Activated CD4-positive, alpha-beta T cell treated with anti-CD3 and anti-CD28 coated beads for 36 hours (primary cell): ENCODE measurements at places on chromosomes 3 and 15. TPM values are rescaled to one million over a fixed set of nuclear protein-coding genes. Genes with fewer than 3 reads are reported as not detected.

Gene CP
- not detected for total RNA-seq

Gene HEMK1
- total RNA-seq, result 77.7 TPM

Gene ZBED2
- 313 TPM for total RNA-seq

Gene XIRP1
- 1.4 TPM for total RNA-seq

- no peak overlapping the region for H3K27ac ChIP-seq
- no peaks in the 10 kb centered on the region for H3K27me3 ChIP-seq
- H3K4me3 ChIP-seq, result no peak overlapping the region
- peaks cover under 1% of the 10 kb centered on the region for H3K36me3 ChIP-seq
- no peak for DNase-seq
- peaks cover 7% of the 10 kb centered on the region for H3K4me1 ChIP-seq
These were observed 531.2 kb upstream of the CFAP20DC start for GRCh38 chr3:59580996-59581395.

DNA sequence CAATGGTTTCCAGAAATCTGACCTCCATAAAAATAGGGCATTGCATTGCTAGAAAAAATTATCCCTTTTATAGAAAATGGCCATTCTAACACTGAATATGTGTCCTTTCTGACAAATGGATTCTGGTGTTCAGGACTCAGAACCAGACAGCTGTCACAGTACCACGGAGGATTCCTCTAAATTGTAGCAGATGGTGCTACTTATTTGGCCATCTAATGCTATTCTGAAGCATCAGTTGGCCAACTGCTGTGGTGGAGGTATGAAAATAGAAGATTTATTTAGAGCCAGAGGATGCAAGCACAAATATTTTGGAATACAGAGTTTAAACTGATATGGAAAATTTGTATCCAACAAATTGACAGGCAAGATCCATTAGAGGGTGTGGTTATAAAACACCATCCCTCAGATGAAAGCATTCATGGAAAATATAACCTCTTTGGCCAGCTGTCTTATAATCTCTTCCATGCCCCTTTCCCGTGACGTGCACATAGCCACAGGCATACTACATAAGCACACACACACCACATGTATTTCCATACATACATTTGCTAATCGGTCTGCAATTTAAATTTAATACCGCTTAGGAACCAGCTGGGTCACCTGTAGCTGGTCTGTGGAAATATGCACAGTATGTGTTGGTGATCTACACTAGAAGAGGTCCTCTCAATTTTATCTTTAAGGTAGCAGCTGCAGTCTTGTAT is 302.7 kb upstream of the KCNMB2 start:
- H3K4me1 ChIP-seq, result no peaks in the 10 kb centered on the region
- no peak overlapping the region for H3K4me3 ChIP-seq
- H3K36me3 ChIP-seq, result peaks cover 4% of the 10 kb centered on the region
- H3K27me3 ChIP-seq, result no peaks in the 10 kb centered on the region

DNA sequence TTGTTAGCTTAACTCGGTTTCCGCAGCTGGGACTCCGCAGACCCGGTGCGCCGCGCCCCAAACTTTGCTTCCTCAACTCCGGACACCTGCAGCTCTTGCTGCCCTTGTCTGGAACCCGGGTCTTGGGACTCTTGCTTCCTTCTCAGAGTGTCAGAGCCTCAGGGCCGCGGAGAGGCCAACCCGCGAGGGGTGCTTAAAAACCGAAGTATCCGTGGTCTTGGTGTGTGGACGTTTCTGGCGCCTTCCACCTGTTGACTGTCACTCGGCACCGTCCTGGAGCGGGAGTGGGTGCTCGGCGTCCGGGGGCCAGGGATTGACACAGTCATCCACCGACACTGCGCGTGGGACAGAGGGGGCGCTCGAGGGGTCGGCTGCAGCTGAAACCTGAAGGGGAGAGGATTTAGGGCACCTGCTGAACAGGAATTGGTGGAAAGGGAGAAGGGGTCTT is 386 bp downstream of the SQOR start:
- H3K27ac ChIP-seq, result peak overlapping the region; percentile 90
- peaks cover 32% of the 10 kb centered on the region for H3K36me3 ChIP-seq
- H3K4me1 ChIP-seq, result peaks cover 38% of the 10 kb centered on the region
- peak; percentile 83 for DNase-seq
- peak overlapping the region; percentile 96 for H3K4me3 ChIP-seq

DNA sequence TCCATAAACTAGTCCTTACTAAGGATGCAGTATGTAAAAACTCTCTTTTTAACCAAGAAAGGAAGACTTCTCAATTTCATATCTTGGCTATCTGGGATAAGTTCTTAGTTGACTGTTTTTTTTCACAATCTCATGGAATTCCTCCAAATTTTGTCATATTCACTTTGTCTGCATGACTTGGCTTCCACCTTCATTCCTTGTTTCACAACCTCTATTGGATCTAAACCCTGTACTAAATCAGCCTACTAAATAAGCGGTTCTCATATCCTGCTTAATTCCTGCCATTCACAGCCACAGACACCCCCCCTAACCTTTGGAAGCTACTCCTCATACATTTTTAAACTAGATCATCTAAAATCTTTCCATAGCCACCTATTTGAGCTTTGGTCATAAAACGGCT is 370.6 kb upstream of the NAALADL2 start:
- DNase-seq, result no peak
- H3K36me3 ChIP-seq, result no peaks in the 10 kb centered on the region
- H3K27me3 ChIP-seq, result no peaks in the 10 kb centered on the region
- H3K27ac ChIP-seq, result no peak overlapping the region
- no peak overlapping the region for H3K4me3 ChIP-seq

GRCh38 chr15:60917461-60918145 is 311.5 kb downstream of the RORA start:
- H3K4me3 ChIP-seq, result no peak overlapping the region
- DNase-seq, result no peak
- H3K27me3 ChIP-seq, result no peaks in the 10 kb centered on the region
- H3K36me3 ChIP-seq, result no peaks in the 10 kb centered on the region
- no peak overlapping the region for H3K27ac ChIP-seq
- H3K4me1 ChIP-seq, result peaks cover 27% of the 10 kb centered on the region
